ENCODE measurements at places on chromosomes 12 and 14. TPM values are rescaled to one million over a fixed set of nuclear protein-coding genes. Genes with fewer than 3 reads are reported as not detected.

The SDSL gene
- total RNA-seq = 4.9 TPM

The FOXG1 gene
- total RNA-seq = 1.6 TPM

The LRRIQ1 gene
- 0.17 TPM for total RNA-seq

The ALX1 gene
- not detected for total RNA-seq

The DBX2 gene
- total RNA-seq = not detected

The GUCY2C gene
- total RNA-seq = not detected

The C12orf54 gene
- not detected for total RNA-seq

The NUP107 gene
- 38.8 TPM for total RNA-seq

The CLEC2A gene
- total RNA-seq = not detected

The UNC79 gene
- total RNA-seq = 0.33 TPM

The BAZ2A gene
- total RNA-seq = 33.2 TPM

All from smooth muscle cell of the pulmonary artery (primary cell).